GM23248 (cell line): ENCODE measurements at places on chromosomes 3 and 15. TPM values are rescaled to one million over a fixed set of nuclear protein-coding genes. Genes with fewer than 3 reads are reported as not detected.
A peak's percentile ranks its signal among the peaks of the same experiment; 100 is the strongest.

DNA sequence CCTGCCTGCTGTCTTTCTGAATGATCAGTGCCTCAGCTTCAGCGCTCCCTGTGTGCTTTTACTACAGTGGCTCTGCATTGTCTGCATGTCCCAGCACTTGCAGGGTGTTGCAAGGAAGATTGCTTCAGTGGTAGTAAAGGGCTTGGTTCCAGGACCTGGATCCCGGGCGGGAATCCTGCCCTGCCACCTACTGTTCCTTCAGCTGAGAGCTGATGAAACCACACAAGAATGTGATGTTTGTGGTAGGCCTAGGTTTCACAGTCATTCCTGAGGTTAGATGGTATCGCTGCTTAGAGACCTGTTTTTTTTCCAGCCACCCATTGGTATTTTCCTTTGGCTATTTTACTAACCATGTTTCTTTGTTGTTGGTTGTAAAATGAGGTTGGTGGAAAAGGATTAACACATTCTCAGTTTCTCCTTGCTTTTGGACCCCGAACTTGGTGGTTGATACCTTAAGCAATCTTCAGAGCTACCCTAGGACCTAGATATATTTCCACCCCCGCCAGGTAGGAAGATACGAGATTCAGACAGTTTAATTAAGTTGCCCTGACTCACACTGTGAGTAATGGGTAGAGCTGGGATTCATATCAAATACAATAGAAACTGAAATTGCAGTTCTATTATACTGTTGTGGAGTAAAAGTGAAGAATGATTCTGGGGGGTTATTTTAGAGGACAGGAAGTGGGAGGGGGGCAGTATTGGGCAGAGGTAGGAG is 11.4 kb downstream of the GPR87 start:
- peaks cover 63% of the 10 kb centered on the region for H3K4me1 ChIP-seq
- H3K36me3 ChIP-seq, result no peaks in the 10 kb centered on the region
- no peaks in the 10 kb centered on the region for H3K27me3 ChIP-seq
- H3K27ac ChIP-seq, result peak overlapping the region; percentile 79
- peak overlapping the region; percentile 67 for H3K4me3 ChIP-seq

DNA sequence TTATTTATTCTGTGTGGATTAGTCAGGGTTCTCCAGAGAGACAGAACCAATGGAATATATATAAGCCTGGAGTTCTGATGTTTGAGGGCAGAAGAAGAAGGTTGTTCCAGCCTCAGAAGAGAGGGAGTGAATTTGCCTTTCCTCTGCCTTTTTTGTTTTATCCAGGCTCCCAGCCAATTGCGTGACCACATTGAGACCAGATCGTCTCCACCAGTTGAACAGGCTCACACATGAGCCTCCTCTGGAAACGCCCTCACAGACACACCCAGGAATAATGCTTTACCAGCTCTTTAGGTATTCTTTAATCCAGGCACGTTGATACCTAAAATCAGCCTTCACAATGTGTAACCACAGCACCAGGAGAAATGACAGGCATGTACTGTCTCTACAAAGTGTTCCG is 923.1 kb downstream of the TBL1XR1 start:
- no peaks in the 10 kb centered on the region for H3K36me3 ChIP-seq
- no peaks in the 10 kb centered on the region for H3K27me3 ChIP-seq
- no peak for DNase-seq
- H3K4me1 ChIP-seq, result no peaks in the 10 kb centered on the region
- no peak overlapping the region for H3K4me3 ChIP-seq

- H3K4me3 ChIP-seq, result no peak overlapping the region
- H3K27ac ChIP-seq, result no peak overlapping the region
- H3K4me1 ChIP-seq, result peaks cover 63% of the 10 kb centered on the region
- peak; percentile 14 for DNase-seq
Measured at GRCh38 chr3:188529228-188529627, 375.3 kb downstream of the LPP start.

Gene CHST14
- 26.1 and 26.6 TPM in 2 replicates for total RNA-seq

DNA sequence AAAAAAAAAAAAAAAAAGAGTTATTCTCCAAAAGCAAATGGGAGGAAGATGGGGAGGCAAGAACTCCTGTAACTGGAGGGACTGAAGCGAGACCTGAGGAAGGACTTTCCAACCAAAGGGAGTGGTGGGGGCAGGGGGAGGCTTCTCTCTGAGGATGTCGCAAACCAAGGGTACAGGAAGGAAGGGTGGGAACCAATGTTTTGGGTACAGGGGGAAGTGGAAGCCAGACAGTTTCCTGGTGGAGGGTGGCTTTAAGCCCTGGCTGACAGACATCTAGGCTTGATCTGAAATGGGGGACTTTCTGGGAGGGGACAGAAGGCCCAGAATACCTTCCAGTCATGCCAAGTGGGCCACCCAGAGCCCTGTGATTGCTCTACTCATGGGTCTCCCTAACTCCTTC is 27.0 kb downstream of the VIPR1 start:
- no peaks in the 10 kb centered on the region for H3K36me3 ChIP-seq
- no peak overlapping the region for H3K4me3 ChIP-seq
- DNase-seq, result no peak
- H3K4me1 ChIP-seq, result no peaks in the 10 kb centered on the region
- no peak overlapping the region for H3K27ac ChIP-seq

GRCh38 chr3:69385723-69386555 is at the start of gene FRMD4B:
Gene FRMD4B (minus strand): TSS chr3:69386088. CDS start chr3:69385989, 99 bp downstream.
- DNase-seq, result peak; percentile 56
- H3K4me3 ChIP-seq, result peak within 1 kb of the TSS; percentile 63
- H3K4me1 ChIP-seq, result 0 out of 2 replicates have a peak, but pooled peaks cover 6% of the 10 kb centered on the region
- no peak within 1 kb of the TSS for H3K27ac ChIP-seq
- H3K27me3 ChIP-seq, result peaks cover 68% of the 10 kb centered on the region

GRCh38 chr15:58438956-58439355 is 7.2 kb downstream of the LIPC start:
- no peak overlapping the region for H3K27ac ChIP-seq
- DNase-seq, result peak; percentile 77
- H3K4me3 ChIP-seq, result no peak overlapping the region
- no peaks in the 10 kb centered on the region for H3K36me3 ChIP-seq
- H3K4me1 ChIP-seq, result peaks cover 43% of the 10 kb centered on the region

DNA sequence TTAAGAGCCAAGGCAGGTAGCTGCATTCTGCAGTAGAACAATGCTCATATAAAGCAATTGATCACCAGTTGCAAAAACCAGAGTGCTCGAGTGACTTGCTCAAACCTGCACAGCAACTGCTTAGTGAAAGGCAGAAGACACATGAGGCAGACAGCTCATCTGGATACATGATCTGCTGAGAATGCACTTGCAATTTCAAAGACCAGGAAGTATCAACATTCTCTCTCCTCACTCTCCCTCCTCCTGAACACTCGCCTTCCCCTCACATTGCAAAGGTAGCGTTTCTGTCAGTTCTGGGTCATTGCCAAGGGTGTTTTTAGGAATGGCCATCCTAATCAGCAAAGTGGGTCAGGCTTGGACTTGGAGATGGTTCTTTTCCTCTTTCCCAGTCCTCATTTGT is 61.0 kb downstream of the BFSP2 start:
- H3K4me3 ChIP-seq, result no peak overlapping the region
- no peaks in the 10 kb centered on the region for H3K4me1 ChIP-seq
- no peak for DNase-seq
- H3K27ac ChIP-seq, result no peak overlapping the region
- no peaks in the 10 kb centered on the region for H3K36me3 ChIP-seq

DNA sequence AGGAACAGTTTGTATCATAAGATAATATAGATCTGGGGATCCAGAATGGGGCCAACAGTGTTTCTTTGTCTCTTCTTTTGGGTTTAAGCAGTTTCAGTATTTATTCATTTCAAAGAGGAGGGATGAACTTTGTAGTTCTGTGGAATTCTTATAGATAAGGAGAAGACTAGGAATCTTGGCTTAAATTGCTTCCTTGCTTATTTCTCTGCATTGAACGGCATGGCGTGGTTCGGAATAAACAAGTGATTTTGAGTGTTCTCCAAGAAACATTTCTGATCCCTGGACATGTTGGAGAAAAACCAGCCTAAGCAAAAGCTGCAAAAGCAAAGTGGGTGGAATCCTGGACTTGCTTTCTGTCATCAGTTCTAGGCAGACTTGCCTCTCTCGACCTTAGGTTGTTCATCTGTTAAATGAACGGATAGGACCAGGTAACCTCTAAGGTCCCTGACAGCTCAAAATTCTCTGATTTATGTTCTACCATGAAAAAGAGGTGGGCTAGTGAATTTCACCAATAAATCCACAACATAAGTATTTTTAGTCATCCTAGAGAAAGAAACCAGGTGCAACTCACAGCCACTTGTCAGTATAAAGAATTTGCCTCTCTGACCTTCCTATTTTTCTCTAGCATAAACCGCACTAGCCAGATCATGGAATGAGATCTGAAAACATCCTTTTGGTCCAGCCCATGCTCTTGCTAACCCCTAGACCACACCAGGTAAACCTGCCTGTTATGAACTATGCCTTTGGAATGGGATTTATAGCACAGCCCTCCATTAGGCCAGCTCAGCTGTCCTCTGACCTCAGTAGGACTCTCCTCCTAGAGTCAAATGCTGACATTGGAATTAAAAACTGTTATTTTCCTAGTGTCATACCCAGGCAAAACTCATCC is 78.8 kb downstream of the CLDN11 start:
- no peak overlapping the region for H3K27ac ChIP-seq
- H3K27me3 ChIP-seq, result no peaks in the 10 kb centered on the region
- no peak for DNase-seq
- H3K4me1 ChIP-seq, result peaks cover 21% of the 10 kb centered on the region
- no peaks in the 10 kb centered on the region for H3K36me3 ChIP-seq
- no peak overlapping the region for H3K4me3 ChIP-seq

DNA sequence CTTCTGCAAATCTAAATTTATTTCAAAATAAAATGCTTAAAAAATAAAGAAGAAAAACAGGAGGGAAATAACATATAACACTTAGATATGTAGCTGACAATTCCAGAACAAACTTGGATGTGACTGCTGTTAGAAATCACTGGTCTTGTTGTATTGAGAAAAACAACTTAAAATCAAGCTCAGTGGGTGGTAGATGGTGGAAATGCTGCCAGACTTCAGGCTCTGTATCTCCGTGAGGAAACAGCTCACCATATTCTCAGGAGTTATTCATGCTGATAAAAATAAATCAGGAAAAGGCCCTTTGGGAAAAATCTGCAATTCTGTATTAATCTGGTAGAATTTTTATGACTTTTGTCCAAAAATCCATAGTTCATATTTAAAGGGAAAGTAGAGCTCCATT is 477.6 kb downstream of the RAP2B start:
- H3K27me3 ChIP-seq, result no peaks in the 10 kb centered on the region
- H3K4me1 ChIP-seq, result no peaks in the 10 kb centered on the region
- no peak for DNase-seq
- H3K27ac ChIP-seq, result no peak overlapping the region
- H3K4me3 ChIP-seq, result no peak overlapping the region

Gene NUP210
- total RNA-seq, result under 0.01 TPM in 1 of 2 replicates, not detected in the other

DNA sequence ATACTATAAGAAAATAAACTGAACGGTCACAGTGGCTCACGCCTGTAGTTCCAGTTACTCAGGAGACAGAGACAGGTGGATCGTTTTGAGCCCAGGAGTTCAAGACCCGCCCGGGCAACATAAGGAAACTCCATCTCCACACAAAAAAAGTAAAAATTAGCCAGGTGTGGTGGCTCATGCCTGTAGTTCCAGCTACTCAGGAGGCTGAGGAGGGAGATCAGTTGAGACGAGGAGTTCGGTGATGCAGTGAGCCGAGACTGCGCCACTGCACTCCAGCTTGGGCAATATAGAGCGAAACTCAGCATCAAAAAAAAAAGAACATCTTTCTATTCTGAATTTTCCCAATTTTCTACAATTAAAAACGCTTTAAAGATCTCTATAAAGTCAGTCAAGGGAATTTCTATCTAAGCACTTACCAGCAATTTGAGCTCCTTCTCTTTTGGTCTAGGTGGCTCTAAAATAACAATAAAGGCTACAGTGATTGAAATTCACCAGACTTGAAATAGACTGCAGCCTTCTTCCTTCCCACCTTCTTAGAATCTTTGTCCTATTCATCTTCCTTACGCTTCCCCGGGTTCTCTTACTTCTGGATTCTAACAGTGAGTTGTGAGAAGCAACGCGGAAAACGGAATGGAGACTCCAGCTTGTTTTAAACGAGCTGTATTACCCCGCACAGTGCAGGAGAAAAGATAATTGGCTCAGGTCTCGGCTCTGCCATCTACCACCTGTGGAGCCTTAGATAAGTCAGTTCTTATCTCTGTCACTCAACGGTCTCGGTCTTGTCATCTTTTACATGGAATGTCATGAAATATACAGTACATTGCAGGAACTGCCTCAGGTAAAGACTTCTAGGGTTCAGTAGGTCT is 812 bp upstream of the SEC62 start:
- H3K4me3 ChIP-seq, result peak overlapping the region; percentile 92
- H3K27ac ChIP-seq, result peak overlapping the region; percentile 86
- peaks cover 18% of the 10 kb centered on the region for H3K4me1 ChIP-seq
- H3K27me3 ChIP-seq, result no peaks in the 10 kb centered on the region

- H3K36me3 ChIP-seq, result no peaks in the 10 kb centered on the region
- H3K27me3 ChIP-seq, result no peaks in the 10 kb centered on the region
- no peak overlapping the region for H3K4me3 ChIP-seq
- no peak for DNase-seq
- no peak overlapping the region for H3K27ac ChIP-seq
Measured at GRCh38 chr15:53110999-53111398, 320.9 kb upstream of the ONECUT1 start.

DNA sequence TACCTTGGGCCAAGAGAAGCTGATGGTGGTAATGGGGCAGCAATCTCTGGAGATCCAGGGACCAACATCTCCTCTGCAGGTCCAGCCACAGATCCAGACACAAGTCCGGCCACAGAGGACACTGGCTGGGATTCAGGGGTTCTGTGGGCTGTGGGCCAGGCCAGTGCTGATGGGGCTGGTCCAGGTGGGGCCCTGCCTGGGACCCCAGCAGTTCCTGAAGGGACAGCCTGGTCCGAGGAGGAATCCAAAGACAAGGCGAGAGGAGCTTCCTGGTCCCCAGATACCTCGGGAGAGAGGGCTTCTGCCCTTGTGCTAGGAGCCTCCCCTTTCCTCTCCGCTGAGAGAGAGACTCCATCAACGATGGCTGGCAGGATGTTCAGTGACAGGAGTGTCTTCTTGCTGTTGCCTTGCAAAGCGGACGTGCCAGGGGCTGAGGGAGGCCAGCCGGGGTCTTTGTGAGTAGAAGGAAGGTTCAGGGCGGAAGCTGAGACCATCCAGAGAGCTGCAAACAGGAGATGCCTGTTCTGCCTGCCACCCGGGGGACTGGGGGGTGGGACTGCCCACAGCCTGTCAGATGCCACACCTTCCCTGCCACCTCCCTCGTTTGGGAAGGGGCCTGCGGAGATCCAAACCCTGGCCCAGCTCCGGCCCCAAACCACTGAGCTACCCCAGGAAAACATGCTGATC is 24.5 kb upstream of the GOLGA6C start:
- DNase-seq, result no peak
- no peaks in the 10 kb centered on the region for H3K4me1 ChIP-seq
- no peak overlapping the region for H3K4me3 ChIP-seq
- H3K27me3 ChIP-seq, result peaks cover 33% of the 10 kb centered on the region
- H3K27ac ChIP-seq, result no peak overlapping the region
